ENCODE measurements at places on chromosomes 6 and 20.

GRCh38 chr6:69026715-69027114 lies 391.6 kb downstream of the ADGRB3 start:
- no peak for DNase-seq

DNA sequence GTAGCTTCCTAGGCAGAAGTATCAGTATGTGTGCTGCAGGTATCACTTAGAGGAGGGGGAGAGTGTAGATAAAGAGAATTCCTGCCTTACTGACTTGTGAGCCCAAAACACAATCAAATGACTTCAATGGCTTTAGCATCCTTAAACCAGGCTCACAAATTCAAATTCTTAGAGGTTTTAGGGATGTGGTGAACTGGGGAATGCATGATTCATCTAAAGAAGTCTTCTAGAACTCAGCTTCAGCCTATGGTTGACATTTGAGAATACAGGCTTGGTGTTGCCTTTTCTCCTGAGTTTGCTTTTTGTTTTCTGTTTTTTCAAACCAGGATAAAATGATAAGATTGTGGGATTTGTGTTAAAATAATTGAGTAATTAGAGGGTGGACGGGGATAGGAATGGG lies 14.4 kb downstream of the SNRPC start:
- DNase-seq: no peak

DNA sequence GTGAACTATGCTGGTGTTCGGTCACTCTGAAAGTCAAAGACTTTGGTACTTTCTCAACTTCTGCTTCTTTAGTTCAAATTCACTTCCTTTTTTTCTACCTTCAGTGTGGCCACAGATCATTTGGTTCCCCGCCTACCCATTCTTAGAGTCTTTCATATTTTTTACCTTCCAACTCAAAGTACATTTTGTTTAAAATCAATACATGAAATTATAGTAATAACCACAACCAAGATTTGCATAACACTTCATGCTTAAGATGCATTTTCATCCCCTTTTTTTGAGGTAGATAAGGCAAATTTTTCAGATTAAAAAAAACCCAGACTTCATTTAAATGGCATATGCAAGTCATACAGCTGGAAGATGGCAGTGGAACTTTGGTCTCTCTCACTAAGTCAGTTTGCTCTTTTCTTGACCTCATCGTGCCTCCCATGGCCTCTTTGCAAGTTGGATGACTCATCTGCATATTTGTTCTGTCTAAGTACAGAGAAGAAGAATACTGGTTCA lies 11.9 kb upstream of the CNR1 start:
- DNase-seq: no peak

GRCh38 chr6:170376386-170377043 lies 70.0 kb downstream of the FAM120B start:
- DNase-seq: no peak

- no peak for DNase-seq
Measured at GRCh38 chr6:107057679-107058078, 29.7 kb downstream of the MTRES1 start.

- DNase-seq: no peak
Measured at GRCh38 chr6:3899970-3900439, 50.8 kb downstream of the FAM50B start.

- DNase-seq: no peak
Measured at GRCh38 chr6:41231246-41231645, 3.1 kb downstream of the TREML4 start.

DNA sequence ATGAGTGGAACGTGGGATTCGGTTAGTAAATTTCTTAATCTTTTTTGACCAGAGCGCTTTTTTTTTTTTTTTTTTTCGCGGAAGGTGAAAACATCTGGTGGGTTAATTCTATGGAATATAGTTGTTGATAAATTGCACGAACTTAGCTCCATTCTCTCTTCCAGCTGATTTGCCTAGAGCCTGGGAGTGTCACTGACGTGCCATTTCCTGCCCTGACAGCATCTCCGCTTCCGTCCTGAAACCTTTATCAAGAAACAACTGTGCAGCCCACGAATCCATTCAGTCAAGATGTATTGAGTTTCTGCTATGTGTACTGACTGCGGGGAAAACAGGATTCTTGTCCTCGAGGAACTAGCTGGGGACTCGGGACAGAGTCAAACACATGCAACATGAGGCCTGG lies 59.5 kb upstream of the TGM3 start:
- no peak for DNase-seq

DNA sequence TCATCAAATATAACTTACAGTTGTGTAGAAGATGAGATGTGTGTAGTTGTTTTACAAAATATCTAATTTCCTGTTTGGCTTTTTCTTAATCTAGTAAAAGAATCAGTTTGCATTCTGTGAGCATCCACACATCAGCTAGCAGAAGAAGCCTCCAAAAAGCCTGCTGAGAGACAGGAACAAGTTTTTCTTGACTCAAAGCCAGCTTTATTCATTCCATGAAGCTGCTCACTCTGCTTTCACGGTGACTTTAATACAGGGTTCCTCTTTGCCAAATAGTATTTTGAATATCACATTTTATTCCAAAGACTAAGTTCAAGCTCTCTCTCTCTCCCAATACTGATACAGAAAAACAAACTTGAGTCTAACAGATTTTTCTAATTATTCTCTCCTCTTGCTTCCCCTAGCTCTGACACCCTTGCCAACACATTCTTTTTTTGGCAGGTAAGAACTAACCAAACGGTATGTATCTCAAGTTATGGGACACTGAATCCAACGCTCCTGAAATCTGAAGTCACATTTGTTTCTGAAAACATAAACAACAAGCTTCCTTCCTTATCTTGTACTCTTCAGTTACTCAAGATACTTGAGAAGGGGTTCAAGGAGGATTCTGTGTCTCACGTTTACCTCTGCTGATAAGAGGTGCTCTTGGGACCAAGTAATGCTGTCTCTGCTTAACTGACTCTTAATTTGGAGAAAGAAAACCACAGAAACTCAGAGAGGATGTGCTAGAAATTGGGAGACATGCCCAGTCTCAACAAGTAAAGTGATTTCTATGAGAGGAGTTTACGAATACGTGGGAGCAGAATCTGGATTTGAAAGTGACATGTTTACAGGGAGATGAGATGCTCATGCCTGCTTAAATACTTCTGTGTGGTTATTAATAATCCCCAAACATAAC lies 184.2 kb upstream of the SPTLC3 start:
- DNase-seq: no peak

GRCh38 chr6:44044154-44044539 lies 83.1 kb downstream of the MRPL14 start:
- DNase-seq: no peak

DNA sequence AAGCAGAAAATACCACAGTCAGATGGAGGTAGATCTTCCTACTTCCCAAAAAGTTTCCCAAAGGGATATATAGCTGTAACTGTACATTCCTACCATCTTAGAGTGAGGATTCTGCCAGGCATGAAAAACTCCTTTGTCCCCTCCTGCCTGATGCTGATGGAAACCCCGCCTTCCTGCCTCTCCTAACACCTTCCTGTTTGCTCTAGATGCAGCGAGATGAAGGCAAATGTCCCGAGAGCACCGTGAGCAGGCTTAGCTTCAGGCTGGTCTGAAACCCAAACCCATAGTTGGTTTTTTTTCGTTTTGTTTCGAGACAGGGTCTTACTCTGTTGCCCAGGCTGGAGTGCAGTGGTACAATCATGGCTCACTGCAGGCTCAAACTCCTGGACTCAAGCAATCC lies 55.6 kb downstream of the MYB start:
- no peak for DNase-seq

DNA sequence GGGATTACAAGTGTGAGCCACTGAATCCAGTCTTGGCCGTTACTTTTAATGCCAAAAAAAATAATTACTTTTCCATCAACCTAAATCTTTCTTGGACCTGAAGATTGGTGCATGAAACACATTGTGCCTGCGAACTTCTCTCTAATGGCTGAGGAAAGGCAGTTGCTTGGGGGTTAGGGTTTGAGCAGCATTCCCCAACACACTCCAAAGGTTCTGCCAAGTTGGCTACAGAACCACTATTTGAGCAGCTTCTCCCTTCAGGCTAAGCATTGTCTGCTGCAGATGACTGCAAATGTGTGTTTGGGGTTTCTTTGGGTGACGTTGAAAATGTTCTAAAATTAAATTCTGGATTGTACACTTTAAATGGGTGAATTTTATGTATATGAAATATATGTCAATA lies 6.3 kb upstream of the LBP start:
- DNase-seq: no peak

- no peak for DNase-seq
Measured at GRCh38 chr6:1995636-1996035, 249.8 kb downstream of the GMDS start.

GRCh38 chr6:123668063-123668462 lies 31.3 kb upstream of the TRDN start:
- no peak for DNase-seq

DNA sequence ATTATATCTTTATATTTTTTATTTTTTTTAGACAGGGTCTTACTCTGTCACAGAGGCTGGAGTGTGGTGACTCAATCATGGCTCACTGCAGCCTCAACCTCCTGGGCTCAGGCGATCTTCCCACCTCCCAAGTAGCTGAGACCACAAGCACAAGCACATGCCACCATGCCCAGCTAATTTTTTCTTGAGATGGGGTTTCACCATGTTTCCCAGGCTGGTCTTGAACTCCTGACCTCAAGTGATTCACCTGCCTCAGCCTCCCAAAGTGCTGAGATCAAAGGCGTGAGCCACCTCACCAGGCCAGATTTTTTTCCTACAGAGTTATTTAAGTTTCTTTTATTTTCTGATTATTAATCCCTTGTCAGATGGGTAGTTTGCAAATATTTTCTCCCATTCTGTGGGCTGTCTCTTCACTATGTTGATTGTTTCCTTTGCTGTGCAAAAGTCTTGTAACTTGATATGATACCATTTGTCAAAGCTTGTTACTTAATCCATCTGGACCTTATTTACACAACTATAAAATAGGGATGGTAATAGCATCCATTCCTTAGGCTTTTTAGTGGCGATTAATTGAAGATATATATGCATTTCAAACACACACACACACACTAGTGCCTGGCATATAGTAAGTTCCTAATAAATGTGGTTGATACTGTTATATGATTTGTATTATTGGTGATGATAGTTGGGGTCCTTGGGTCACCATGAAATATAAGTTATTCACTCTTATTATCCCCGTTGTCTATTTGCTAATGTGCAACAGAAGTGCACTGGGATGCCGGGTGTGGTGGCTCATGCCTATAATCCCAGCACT lies 187.1 kb downstream of the BCAS1 start:
- no peak for DNase-seq

- no peak for DNase-seq
Measured at GRCh38 chr20:23096097-23096496, 10.0 kb upstream of the CD93 start.

DNA sequence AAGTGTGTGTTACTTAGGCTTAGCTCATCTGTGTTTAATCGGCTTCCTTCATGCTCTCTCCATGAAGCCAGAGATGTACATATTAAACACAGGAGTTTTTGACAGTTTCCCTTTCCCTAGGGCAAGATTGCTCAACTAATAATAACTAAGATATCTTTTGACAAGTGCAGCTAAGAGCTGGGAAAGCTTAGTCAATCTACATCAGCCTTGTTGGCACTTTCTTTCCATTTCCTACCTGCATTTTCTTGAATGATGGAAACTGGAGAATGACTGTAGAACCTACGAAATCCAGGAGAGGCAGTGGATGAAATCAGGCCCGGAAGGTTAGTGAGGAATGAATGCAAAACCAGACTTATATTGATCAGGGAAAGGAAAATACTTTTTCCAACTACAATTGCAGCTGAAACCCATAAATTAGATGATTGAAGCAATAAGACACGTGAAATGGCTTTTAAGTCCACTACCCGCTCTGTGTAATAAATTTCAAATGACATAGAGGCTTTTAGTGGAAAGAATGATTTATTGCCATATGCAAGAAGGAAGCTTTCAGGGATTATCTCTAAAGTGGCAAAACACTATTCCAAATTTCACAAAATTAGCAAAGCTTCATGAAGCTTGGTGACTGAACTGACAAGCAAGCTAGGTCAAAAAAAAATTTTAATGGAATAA lies 237.2 kb upstream of the ID4 start:
- no peak for DNase-seq

- DNase-seq: no peak
Measured at GRCh38 chr6:39128106-39128505, 13.1 kb upstream of the SAYSD1 start.

- DNase-seq: peak; percentile 79
Measured at GRCh38 chr6:41705996-41706835, 29.2 kb downstream of the TFEB start.

- DNase-seq: no peak
Measured at GRCh38 chr6:23790756-23791155, 335.3 kb upstream of the NRSN1 start.

GRCh38 chr6:54335871-54336270 lies 27.6 kb downstream of the TINAG start:
- DNase-seq: no peak

- no peak for DNase-seq
Measured at GRCh38 chr20:38156888-38157634, 8.0 kb downstream of the TGM2 start.

GRCh38 chr6:169955731-169956437 lies 204.5 kb downstream of the ERMARD start:
- no peak for DNase-seq

GRCh38 chr20:6868861-6869260 lies 101.4 kb downstream of the BMP2 start:
- no peak for DNase-seq

DNA sequence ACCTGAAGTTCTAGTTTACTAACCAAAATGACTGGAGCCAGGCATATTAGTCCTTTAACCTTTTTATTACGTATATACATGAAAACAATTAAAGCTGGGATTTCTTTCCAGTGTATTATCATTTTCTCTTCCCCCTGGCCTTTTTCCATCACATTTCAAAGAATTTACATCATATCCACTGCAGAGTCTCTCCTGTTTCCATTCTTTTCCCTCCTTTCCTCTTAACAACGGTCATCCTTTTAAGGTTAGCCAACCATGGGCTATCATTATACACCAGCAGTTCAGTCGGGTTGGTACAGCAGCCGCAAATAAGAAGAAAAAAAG lies 104.6 kb downstream of the TFAP2A start:
- DNase-seq: no peak

GRCh38 chr20:8777911-8778310 lies 291.0 kb upstream of the PLCB4 start:
- DNase-seq: no peak

DNA sequence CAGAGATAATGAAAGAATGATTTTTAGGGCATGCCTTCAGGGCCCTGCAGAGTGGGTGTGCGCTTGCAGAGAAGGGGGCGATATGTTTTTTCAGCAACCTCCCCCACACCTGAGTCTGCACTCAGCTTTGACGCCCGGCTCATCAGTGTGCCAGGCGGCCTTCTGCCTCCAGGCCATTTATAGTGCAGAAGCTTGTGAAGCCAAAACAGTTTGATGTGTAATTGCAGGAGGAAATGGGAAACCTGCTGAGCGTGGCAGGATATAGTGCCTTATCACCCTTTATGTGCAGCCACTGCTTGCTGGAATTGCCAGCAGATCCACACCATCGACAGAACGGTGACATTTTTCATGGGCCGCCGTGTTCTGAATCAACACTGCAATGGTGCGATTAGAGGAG lies 178.2 kb downstream of the CDH4 start:
- DNase-seq: peak; percentile 29

- no peak for DNase-seq
Measured at GRCh38 chr6:27474672-27475071, 1.8 kb upstream of the ZNF184 start.

GRCh38 chr20:42352096-42352495 lies 733.9 kb upstream of the CHD6 start:
- no peak for DNase-seq
